H1 (cell line): ENCODE measurements at places on chromosomes 1 and 21. TPM values are rescaled to one million over a fixed set of nuclear protein-coding genes. Genes with fewer than 3 reads are reported as not detected.

DNA sequence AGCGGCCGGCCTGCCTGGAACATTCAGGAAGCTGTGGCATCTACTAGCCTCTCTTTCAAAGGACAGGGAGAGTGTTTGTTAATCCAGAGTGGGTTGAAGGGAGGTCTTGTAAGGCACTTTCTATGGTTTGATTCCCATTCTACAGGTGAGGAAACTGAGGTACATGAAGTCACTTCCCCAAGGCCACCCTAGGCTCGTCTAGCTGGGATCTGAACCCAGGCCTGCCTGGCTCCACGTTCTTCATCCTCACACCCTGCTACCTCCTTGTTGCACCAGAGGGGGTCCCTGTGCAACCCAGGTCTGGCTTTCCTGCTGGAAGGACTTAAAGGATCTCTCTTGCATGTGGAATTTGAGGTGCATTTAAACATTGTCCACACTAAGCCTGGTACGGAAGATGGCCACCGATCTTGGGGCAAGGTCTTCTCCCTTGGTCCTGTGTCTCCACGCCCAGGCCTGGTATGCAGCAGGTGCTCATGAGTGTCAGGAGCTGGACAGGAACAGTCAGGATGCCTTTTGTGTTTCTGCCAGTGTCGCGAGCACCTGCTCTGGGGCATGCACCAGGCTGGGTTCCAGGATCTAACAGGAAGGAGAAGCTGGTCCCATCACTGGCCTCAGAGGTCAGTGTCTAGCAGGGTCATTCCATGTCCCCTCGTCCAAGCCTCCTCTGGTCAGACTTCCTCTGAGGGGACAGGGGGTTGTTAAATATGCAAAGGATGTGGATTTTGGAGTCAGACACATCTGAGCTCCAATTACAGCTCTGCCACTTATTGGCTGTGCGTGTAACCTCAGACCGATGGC, 103.2 kb upstream of the RUNX3 start:
- H3K4me1 ChIP-seq = no peaks in the 10 kb centered on the region
- H3K36me3 ChIP-seq = no peaks in the 10 kb centered on the region
- DNase-seq = no peak
- no peaks in the 10 kb centered on the region for H3K27me3 ChIP-seq
- no peak overlapping the region for H3K4me3 ChIP-seq

DNA sequence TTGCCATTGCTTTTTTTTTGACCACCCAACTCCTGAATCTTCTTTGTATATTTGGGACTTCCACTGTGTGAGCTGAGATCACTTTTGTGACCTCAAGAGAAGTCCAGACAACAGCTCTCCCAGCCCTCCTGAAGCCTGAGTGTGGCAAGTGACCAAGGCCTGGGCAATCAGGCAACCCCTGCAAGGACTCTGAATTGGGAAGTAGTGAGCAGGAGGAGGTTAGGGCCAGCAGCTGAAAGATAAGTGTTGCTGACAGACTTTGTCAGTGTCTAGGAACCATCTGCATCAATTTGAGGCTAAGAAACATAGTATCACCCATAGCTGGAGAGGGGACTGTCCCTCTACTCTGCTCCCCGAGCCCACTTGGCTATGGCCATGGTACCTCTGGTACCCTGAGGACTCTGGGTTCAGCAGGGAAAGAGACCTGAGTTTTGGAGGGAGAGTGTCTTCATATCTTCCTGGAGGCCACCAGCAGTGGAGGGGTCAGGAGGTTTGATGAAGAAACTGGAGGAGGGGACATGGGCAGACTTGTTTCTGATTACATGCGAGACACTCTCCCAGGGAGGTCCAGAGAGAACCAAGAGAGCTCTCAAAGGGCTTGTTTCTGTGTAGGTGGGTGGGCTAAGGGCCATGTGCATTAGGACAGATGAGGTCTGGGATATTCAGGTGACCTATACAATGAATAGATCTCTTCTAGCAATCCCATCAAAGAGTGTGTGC, 147.0 kb upstream of the DNAH14 start:
- DNase-seq = no peak
- peaks cover 15% of the 10 kb centered on the region for H3K4me1 ChIP-seq
- peaks cover 2% of the 10 kb centered on the region; the same call in 1 of the 2 replicates for H3K27me3 ChIP-seq
- H3K4me3 ChIP-seq = no peak overlapping the region
- no peaks in the 10 kb centered on the region for H3K36me3 ChIP-seq

DNA sequence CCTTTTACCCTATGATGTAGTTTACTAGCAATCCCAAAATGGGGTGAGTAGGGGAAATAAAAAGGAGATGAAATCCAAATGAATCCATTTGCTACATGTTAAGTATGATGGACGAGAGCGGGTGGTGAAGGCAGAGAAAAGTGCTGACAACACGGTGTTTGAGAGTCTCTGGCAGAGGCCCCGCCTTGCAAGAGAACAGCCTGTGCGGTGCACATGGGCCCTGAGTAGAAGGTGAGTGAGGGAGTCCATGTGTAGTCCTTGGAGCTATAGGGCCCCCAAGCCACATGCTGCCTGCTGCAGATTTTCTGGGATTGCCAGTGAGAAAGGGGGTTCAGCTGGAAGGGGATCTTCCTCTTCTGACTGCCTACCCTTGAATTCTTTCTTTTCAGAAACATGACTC, 177.1 kb downstream of the TNR start:
- H3K27me3 ChIP-seq = peaks cover 5% of the 10 kb centered on the region; the same call in 1 of the 2 replicates
- no peak overlapping the region for H3K27ac ChIP-seq
- no peaks in the 10 kb centered on the region for H3K36me3 ChIP-seq
- peaks cover 4% of the 10 kb centered on the region for H3K4me1 ChIP-seq

- no peak for DNase-seq
- no peaks in the 10 kb centered on the region for H3K36me3 ChIP-seq
- no peak overlapping the region for H3K4me3 ChIP-seq
- no peak overlapping the region for H3K27ac ChIP-seq
- no peaks in the 10 kb centered on the region for H3K27me3 ChIP-seq
Measured at GRCh38 chr1:165856606-165857005, 29.2 kb downstream of the UCK2 start.

DNA sequence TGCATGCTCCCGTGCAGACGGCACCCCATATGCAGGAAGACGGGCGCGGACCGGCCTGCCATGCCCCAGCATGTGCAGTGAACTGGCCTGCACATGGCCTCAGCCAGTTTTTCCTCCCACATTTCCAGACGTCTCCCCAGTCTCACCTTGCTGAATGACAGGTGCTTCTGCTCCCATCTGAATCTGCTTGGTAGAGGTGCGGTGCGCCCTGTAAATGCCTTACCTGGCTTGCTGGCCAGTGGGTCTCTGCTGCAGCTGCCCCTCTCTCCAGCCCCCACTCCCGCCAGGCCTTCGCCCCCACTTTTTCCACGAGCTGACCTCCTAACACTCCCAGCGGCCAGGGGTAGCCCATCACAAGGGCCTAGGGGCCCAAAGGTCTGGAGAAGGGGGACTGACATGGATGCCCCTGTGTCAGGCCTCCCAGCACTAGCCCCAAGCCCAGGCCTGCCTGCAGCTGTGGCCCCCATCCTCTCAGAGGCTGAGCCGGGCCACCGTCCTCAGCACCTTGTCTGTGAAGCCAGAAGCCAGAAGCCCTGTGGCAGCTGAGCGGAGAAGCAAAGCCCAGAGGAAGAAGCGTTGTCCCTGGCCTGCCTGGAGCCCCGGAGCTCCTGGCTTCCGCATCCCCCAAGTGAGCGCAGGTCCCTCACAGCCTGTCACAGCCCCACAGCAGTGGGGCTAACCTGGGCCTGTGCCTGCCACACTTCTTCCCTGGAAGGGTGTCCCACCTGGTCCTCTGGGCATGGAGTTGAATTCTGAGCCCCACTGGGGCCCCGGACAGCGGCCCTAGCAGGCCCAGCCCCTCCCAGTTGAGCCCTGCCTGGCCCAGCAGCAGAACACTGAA, 3.7 kb upstream of the SLC19A1 start:
- H3K36me3 ChIP-seq = no peaks in the 10 kb centered on the region
- DNase-seq = no peak

DNA sequence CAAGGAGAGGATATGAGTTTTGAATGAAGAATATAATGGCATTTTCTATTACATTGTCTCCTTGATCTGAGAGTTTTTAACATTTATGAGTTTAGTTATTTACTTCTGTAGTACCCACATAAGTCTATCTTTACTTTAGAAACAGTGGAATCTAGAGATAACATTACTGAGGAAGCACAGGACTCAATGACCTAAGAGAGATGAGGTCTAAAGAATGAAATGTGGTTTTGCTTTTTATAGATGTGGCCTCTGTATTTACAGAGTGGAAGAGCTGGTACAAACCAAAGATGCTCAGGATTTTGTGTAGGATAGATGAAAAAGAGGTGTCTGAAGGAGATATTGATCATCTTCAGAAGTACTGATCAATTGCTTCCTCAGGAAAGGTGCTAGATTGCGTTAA, 177.3 kb downstream of the KCTD3 start:
- H3K27ac ChIP-seq = no peak overlapping the region
- H3K4me1 ChIP-seq = no peaks in the 10 kb centered on the region
- H3K4me3 ChIP-seq = no peak overlapping the region
- DNase-seq = no peak
- no peaks in the 10 kb centered on the region for H3K36me3 ChIP-seq
- H3K27me3 ChIP-seq = no peaks in the 10 kb centered on the region

- DNase-seq = no peak
- no peak overlapping the region for H3K27ac ChIP-seq
- H3K4me1 ChIP-seq = peaks cover 3% of the 10 kb centered on the region; the same call in 1 of the 2 replicates
- no peaks in the 10 kb centered on the region for H3K36me3 ChIP-seq
Measured at GRCh38 chr1:34013136-34013535, 149.3 kb downstream of the HMGB4 start.

- no peaks in the 10 kb centered on the region; the same call in 1 of the 2 replicates for H3K4me1 ChIP-seq
- H3K4me3 ChIP-seq = no peak overlapping the region
- H3K27ac ChIP-seq = no peak overlapping the region
- H3K27me3 ChIP-seq = no peaks in the 10 kb centered on the region
- H3K36me3 ChIP-seq = no peaks in the 10 kb centered on the region
- no peak for DNase-seq
Measured at GRCh38 chr1:76084029-76084627, 9.6 kb downstream of the ST6GALNAC3 start.

GRCh38 chr21:27359141-27359540, 392.3 kb upstream of the ADAMTS5 start:
- no peaks in the 10 kb centered on the region for H3K36me3 ChIP-seq
- H3K27me3 ChIP-seq = no peaks in the 10 kb centered on the region
- DNase-seq = no peak
- H3K4me1 ChIP-seq = no peaks in the 10 kb centered on the region
- no peak overlapping the region for H3K27ac ChIP-seq

- no peak overlapping the region for H3K4me3 ChIP-seq
- H3K4me1 ChIP-seq = no peaks in the 10 kb centered on the region
- H3K36me3 ChIP-seq = no peaks in the 10 kb centered on the region
Measured at GRCh38 chr1:193629875-193630274, 443.5 kb upstream of the B3GALT2 start.

- no peak overlapping the region for H3K27ac ChIP-seq
- DNase-seq = no peak
- no peaks in the 10 kb centered on the region for H3K27me3 ChIP-seq
- no peaks in the 10 kb centered on the region for H3K36me3 ChIP-seq
- H3K4me3 ChIP-seq = no peak overlapping the region
- H3K4me1 ChIP-seq = no peaks in the 10 kb centered on the region
Measured at GRCh38 chr1:235892734-235893413, 26.2 kb upstream of the LYST start.

DNA sequence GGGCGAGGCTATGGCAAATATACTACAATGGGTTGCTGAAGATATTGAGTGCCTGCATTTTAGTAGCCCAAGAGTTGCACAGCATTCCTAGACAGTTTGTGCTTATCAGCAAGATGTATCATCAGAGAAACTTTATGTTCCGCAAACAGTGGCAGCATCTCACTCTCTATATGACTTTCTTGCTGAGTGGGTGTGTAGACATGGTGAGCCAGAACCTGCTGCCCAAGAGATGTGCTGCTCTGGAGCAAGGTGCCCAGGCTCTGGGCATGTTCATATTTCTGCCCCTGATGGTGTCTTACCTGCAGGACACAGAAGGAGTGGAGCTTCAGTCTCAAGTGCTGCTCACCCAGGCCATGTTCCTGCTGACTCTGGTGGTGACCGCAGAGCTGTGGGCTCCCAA, 8.2 kb upstream of the RGSL1 start:
- H3K27ac ChIP-seq = no peak overlapping the region
- no peaks in the 10 kb centered on the region for H3K36me3 ChIP-seq
- peaks cover 2% of the 10 kb centered on the region; the same call in 1 of the 2 replicates for H3K4me1 ChIP-seq
- DNase-seq = no peak
- no peak overlapping the region for H3K4me3 ChIP-seq

DNA sequence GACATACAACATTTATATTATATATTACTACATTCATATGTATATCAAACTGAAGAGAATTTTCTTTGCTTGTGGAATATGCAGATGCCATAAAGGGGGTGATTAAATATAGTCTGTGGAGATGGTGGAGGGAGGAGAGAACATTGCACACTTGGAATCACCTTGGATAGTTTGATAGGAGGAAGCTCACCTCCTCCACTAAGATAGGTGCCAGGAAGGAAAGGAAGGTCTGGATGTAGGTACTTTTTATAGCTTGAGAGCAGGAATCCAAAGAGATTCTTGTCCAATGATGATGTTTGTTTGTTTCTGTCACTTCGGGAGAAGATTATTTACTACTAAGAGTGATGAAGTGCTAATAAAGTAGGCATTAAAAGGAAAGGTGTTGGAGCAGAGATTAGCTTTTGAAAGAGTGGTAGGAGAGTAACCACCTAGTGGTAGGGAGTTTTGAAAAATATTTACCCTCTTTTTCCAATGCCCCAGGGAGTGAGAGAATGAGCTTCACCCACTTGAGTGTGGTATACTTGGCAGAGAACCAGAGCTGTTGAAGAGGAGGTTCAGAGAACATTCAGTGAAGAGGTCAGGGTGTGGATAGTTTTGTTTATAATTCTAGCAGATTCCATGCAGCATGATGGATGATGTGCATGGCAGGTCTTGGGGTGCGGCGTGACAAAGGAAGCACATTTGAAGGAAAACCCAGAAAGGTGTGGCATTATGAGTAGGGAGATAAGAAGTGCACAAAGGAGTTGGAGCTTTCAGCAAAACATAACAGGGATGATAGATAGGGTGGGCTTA, 145.0 kb downstream of the PATJ start:
- no peaks in the 10 kb centered on the region for H3K4me1 ChIP-seq
- H3K27me3 ChIP-seq = no peaks in the 10 kb centered on the region
- no peak overlapping the region for H3K27ac ChIP-seq

DNA sequence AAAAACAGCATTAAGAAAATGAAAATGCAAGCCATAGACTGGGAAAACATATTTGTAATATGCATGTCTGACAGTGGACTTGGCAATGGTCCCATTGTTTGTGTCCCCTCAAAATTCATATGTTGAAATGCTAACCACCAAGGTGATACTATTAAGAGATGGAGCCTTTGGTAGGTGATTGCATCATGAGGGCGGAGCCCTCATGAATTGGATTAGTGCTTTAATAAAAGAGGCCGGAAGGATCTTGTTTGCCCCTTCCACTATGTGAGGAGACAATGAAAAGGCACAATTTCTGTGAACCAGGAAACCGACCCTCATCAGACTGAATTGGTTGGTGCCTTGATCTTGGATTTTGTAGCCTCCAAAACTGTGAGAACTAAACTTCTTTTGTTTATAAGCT, 232.3 kb downstream of the GPR52 start:
- no peaks in the 10 kb centered on the region for H3K36me3 ChIP-seq
- H3K4me3 ChIP-seq = no peak overlapping the region
- DNase-seq = no peak
- H3K4me1 ChIP-seq = no peaks in the 10 kb centered on the region

- no peak for DNase-seq
- no peaks in the 10 kb centered on the region for H3K27me3 ChIP-seq
- no peaks in the 10 kb centered on the region; the same call in 1 of the 2 replicates for H3K36me3 ChIP-seq
- H3K27ac ChIP-seq = no peak overlapping the region
Measured at GRCh38 chr1:21254335-21254951, 35.8 kb downstream of the ECE1 start.

Gene MAB21L3
- not detected in 2 replicates for total RNA-seq

Gene CELA3A
- total RNA-seq = not detected in 2 replicates

Gene PAPPA2
- 0.19 and 0.88 TPM in 2 replicates for total RNA-seq

Gene FOXD3
- 33.7 and 35.8 TPM in 2 replicates for total RNA-seq

Gene ARHGAP30
- total RNA-seq = 0.39 and 0.40 TPM in 2 replicates

Gene MRPS14
- 38.7 and 40.5 TPM in 2 replicates for total RNA-seq

Gene EFNA1
- total RNA-seq = 4.0 and 4.9 TPM in 2 replicates

Gene RAB3B
- 36.8 and 37.3 TPM in 2 replicates for total RNA-seq

Gene TRAF5
- 17.1 and 17.9 TPM in 2 replicates for total RNA-seq
